Left ventricle myocardium inferior (tissue), 1 donor: ENCODE measurements at places on chromosomes 6 and 20. TPM values are rescaled to one million over a fixed set of nuclear protein-coding genes. Genes with fewer than 3 reads are reported as not detected.

The ZNF341 gene
- total RNA-seq, result 1.8 TPM

The SLC22A16 gene
- total RNA-seq, result not detected

The PTP4A1 gene
- 22.3 TPM for total RNA-seq

The MLN gene
- not detected for total RNA-seq

The PMEPA1 gene
- total RNA-seq, result 36.4 TPM

The TRDN gene
- 453 TPM for total RNA-seq

The TMC2 gene
- total RNA-seq, result not detected

The PTPRK gene
- total RNA-seq, result 18.4 TPM

The TREML2 gene
- not detected for total RNA-seq

The UBD gene
- not detected for total RNA-seq

The SSTR4 gene
- not detected for total RNA-seq

The LST1 gene
- 6.5 TPM for total RNA-seq

The TCF21 gene
- 5.3 TPM for total RNA-seq

The CCN5 gene
- 37.0 TPM for total RNA-seq

The ALDH8A1 gene
- total RNA-seq, result 0.08 TPM

The ACTR5 gene
- 3.1 TPM for total RNA-seq

The NMBR gene
- total RNA-seq, result not detected

The RFX6 gene
- total RNA-seq, result not detected

The SFTA2 gene
- total RNA-seq, result not detected

The SLX4IP gene
- total RNA-seq, result 3.1 TPM

The ASIP gene
- 32.6 TPM for total RNA-seq

The NEDD9 gene
- total RNA-seq, result 28.1 TPM

The SERINC1 gene
- total RNA-seq, result 143 TPM

The SPDEF gene
- 0.11 TPM for total RNA-seq

The PAX1 gene
- total RNA-seq, result not detected

The DSTN gene
- 635 TPM for total RNA-seq

The DLK2 gene
- 3.3 TPM for total RNA-seq

The HLA-G gene
- total RNA-seq, result not detected

The GNRH2 gene
- total RNA-seq, result not detected

The ACOT13 gene
- 59.2 TPM for total RNA-seq

The SLC17A2 gene
- total RNA-seq, result not detected

The TSPO2 gene
- not detected for total RNA-seq

The NKAIN2 gene
- 0.22 TPM for total RNA-seq

The GABRR2 gene
- total RNA-seq, result 0.69 TPM

The SCRT2 gene
- total RNA-seq, result not detected

The GCLC gene
- 30.3 TPM for total RNA-seq

The BAK1 gene
- 19.7 TPM for total RNA-seq

The RIMS4 gene
- total RNA-seq, result 0.11 TPM

The HRH3 gene
- total RNA-seq, result not detected

The TNFRSF21 gene
- total RNA-seq, result 6.3 TPM

The OR2H2 gene
- total RNA-seq, result not detected

The KDM1B gene
- 14.3 TPM for total RNA-seq

The DEFB132 gene
- not detected for total RNA-seq
